Activated CD4-positive, alpha-beta T cell treated with anti-CD3 and anti-CD28 coated beads, Interleukin-2, amount 50 U/mL, for 4 hours (primary cell): ENCODE measurements at places on chromosomes 16 and 17.

DNA sequence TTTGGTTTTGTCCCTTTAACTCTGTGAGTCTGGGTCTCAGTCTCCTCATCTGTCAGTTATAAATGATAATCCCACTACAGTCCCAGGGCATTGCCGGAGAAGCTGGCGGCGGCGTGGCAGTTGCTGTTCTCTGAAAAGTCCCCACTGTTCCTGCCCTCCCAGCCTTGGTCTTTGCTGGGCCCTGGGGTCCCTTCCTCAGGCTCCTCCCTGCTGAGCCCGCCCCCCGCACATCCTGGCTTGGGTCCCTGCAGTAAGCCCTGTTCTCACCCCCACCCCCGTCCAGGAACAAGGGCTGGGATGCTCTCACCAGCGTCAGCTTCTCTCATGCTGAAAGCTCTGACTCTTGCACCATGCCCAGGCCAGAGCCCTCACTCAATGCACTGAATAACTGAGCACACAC, 35.3 kb upstream of the PEMT start:
- DNase-seq: no peak

DNA sequence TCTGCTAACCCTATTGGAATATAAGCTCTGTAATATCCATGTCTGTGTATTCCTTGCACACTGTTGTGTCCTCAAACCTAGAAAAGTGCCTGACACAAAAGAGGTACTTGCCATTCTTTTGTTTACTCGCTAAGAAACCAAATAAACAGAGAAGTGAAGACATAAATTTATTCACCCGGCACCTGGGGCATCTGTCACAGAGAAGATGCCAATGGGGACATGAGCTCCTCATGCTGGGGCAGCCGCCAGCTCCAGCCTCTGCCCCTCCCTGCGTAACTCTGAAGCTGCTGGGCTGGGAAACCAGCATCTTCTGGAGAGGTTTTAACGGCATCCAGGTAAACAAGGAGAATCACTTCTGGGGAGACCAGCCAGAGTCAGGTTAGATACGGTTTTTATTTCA, 15.1 kb upstream of the CDRT4 start:
- DNase-seq: no peak

DNA sequence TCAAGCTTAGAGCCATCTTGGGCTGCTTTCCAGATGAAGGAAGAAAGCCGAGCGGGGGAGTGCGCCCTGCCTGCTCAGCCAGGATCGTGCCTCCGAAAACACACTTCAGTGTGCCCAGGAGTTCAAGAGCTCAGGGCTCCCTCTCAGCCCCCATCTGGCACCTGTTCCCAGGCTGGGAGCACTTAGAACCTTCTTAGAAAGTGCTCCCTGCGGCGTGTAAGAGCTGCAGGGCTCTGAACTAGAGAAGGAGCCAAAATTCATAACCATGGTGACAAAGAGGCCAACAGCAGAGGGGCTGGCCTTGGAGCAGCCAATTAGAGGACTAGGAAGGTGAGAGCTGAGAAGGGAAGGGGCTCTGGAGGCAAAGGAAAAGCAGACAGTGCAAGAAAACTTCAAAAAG, 59.0 kb upstream of the TNRC6C start:
- DNase-seq: no peak

- DNase-seq: no peak
Observed at GRCh38 chr16:84959784-84960417, 51.4 kb downstream of the ZDHHC7 start.

GRCh38 chr16:53061701-53062159, 6.9 kb downstream of the CHD9 start:
- peak; percentile 12 for DNase-seq

DNA sequence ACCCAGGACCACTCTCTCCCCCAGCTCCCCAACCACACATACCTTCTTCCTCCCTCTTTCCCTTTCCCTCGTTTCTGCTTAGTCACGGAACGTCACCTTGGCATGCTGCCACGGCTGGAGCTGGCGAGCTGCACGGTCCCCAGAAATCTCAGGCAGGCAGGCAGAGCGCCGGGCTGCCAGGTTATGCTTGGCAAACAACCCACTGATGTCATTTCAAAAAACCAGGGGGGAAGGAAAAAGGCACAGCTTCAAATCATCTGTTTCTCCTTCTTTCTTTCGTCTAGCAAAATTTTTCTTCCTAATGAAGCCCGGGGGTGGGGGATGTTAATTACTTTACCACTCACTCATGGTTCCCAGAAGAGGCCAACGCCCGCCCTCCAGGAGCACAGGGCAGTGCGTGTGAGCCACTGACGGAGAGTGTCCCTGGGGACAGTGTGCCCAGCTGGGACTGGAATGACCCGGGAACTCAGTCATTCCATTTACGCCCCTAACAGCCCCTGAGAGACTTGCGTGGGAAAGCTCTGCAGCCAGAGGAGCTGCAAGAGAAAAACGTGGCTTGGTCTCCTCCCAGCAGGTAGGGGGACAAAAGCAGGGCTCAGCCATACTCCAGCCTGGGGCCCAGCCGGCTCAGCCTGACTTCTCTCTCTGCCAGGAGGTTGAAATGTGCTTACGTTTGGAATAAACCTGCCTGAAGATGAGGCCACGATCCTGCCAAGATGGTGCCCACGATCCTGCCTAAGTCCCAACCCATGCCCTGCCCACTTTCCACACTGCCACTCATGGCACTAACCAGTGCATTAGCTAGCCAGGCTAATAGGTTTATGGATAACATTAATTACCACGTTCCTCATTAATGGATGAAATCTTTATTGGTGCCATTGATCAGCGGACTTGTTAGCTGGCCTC, 198.9 kb downstream of the ZFHX3 start:
- DNase-seq: no peak

DNA sequence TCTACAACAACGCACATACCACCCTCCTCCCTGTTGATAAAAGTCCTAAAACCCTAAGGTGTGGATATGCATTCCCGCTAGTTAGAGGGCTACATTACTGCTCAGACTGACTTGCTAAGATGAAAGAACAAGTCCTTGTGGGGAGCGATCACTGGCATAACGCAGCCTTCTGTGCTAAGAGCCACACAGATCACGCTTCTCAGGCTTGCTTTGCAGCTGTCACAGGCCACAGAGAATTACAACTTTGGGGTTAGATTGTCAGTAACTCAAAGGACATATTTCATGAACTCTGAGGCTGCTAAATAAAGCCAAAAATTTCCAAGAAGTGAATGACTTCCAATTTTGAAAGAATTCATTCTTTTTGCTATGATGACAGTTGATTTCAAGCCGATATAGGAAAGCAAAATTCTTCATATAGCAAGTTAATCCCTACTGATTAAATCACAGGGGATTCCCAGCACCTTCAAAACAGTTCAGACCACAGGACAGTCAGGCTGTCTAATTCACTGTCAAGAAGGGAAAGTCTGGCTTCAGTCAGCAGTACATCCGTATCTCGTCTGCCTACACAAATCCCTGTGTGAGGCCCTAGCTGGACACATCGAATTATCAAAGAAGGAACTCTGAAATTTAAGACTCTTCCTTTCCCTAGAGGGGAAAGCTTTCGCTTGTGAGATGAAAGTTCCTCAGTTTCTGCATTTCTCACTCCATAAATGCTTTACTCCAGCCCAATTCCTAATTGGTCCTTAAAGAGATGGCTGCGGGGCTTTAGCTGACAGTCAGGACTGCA, 107.1 kb downstream of the VPS53 start:
- no peak for DNase-seq

GRCh38 chr17:45800816-45801215, 16.7 kb downstream of the CRHR1 start:
- no peak for DNase-seq

GRCh38 chr16:30535106-30535776, 583 bp upstream of the ZNF747 start:
- no peak for DNase-seq

DNA sequence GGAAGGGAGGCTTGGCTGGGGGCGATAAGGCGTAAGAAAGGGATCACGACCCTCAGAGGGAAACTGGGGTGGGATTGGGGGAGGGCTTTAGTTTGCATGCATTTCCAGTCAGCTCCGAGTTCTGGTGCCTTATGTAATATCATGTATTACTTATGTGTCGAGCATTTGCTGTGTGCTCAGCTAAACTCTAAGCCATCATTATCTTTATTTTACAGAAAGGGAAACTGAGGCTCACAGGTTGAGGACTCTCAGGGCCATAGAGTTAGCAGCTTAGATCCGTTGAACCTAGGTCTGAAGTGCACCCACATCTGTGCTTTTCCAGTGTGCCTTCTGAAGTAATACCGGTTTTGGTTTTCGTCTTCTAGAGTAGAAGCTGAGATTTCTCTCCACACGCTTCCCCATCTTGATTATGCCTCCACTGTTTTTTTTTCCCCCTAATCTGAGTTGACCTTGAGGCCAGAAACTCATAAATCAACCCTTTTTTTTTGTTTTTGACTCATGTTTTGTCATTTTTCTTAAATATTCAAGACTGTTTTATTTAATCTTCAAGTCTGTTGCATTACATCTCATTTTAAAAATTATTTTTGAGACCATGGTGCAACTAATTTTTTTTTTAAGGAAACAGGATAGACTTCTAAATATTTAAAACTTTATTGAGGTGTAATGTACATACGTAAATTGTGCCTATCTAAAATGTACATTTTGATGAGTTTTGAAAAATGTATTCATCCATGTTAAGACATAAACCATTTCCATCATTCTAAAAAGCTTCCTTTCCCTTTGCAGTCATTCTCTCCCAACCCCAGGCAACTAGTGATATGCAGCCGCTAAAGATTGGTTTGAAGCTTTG, 741 bp downstream of the CYB5B start:
- no peak for DNase-seq

GRCh38 chr17:4610162-4610561, 25.8 kb downstream of the SMTNL2 start:
- DNase-seq: no peak

GRCh38 chr17:78242024-78242742, 10.8 kb downstream of the TMEM235 start:
- no peak for DNase-seq

- DNase-seq: no peak
Observed at GRCh38 chr17:17350491-17351355, 47.5 kb downstream of the NT5M start.

DNA sequence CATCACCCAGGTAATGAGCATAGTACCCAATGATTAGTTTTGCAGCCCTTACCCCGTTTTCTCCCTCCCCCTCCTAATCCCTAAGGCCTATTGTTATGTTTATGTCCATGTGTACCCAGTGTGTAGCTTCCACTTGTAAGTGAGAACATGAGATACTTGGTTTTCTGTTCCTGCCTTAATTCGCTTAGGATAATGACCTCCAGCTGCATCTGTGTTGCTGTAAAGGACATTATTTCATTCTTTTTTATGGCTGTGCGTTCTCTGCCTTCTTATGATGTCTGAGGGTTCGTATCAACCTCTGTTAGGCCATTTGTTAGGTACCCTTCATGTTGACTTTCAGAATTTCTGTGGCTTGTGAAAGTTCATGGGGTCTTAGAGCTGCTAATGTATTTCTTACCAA, 31.0 kb downstream of the CTCF start:
- no peak for DNase-seq

DNA sequence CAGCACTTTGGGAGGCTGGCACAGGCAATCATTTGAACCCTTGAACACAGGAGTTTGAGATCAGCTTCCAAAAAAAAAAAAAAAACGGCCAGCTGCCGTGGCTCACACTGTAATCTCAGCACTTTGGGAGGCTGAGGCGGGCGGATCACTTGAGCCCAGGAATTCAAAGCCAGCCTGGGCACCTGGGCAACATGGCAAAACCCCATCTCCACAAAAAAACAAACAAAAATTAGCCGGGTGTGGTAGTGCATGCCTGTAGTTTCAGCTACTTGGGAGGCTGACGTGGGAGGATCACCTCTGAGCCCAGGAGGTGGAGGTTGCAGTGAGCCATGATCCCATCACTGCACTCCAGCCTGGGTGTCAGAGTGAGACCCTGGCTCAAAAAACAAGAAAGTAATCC, 39.0 kb downstream of the GRB2 start:
- DNase-seq: no peak

- DNase-seq: no peak
Observed at GRCh38 chr17:13078591-13079385, 61.0 kb upstream of the ELAC2 start.

- DNase-seq: no peak
Observed at GRCh38 chr17:49074851-49075540, 57.6 kb upstream of the B4GALNT2 start.
